Upper lobe of right lung (tissue), 1 donor: ENCODE measurements at places on chromosomes 7 and 10. TPM values are rescaled to one million over a fixed set of nuclear protein-coding genes. Genes with fewer than 3 reads are reported as not detected.

DNA sequence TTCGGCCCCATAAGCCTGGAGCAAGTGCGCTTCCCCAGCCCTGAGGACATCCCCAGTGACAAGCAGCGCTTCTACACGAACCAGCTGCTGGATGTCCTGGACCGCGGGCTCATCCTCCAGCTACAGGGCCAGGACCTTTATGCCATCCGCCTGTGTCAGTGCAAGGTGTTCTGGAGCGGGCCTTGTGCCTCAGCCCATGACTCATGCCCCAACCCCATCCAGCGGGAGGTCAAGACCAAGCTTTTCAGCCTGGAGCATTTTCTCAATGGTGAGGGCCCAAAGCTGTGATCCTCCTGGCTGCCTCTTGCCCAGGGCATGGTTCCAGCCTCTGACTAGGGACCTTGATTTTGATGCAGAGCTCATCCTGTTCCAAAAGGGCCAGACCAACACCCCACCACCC, 10.1 kb downstream of the IRF5 start:
- no peaks in the 10 kb centered on the region for H3K27me3 ChIP-seq
- H3K4me1 ChIP-seq, result no peaks in the 10 kb centered on the region
- no peak overlapping the region for H3K27ac ChIP-seq
- peaks cover 15% of the 10 kb centered on the region for H3K36me3 ChIP-seq
- H3K4me3 ChIP-seq, result no peak overlapping the region

- H3K27me3 ChIP-seq, result no peaks in the 10 kb centered on the region
- H3K4me3 ChIP-seq, result peak overlapping the region; percentile 89
- H3K4me1 ChIP-seq, result peaks cover 13% of the 10 kb centered on the region
- DNase-seq, result peak; percentile 62
- peaks cover 37% of the 10 kb centered on the region for H3K36me3 ChIP-seq
These were observed 538 bp downstream of the TFAM start for GRCh38 chr10:58385784-58386112.

GRCh38 chr7:118080947-118081346, 103.0 kb upstream of the LSM8 start:
- DNase-seq, result no peak
- H3K4me1 ChIP-seq, result no peaks in the 10 kb centered on the region
- H3K27me3 ChIP-seq, result no peaks in the 10 kb centered on the region
- no peak overlapping the region for H3K27ac ChIP-seq

RBP4 gene
- 18.6 TPM for total RNA-seq

DNA sequence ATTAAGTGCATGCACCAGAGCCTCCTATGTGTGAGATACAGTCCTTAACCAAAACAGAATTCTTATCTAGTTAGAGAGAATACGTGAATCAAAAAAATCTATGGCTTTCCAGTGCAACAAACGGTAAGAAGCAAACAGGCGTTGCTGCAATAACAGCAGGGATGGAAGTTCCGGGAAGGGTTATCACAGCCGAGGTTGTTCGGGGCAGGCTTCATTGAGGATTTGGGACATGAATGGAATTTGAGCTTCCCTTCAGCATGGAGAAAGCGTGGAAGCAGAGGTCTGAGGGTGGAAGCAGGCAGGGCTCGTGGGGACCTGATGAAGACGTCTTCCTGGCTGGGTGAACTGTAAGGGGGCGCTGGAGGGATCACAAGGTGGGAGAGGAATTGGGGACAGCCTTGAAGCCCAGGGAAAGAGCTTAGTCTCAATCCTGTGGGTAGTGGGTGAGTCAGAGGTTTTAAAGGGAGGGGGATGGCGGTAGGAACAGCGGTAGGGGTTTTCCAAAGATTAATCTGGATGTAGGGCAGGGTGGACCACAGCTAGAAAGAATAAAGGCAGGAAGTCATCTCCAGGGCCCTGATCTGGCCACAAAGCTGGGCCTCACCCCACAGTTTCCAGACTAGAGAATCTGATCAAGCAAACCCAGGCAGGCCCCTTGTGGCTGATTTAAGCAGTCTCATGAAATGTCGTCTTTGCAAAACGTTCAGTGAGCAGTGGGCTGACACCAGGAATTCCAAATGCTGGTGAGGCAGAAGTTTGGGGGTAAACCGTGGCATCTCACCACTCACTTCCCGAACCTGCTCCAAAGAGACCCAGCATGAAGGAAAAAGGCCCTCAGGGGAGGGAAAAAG, 65.1 kb downstream of the CALML3 start:
- no peaks in the 10 kb centered on the region for H3K4me1 ChIP-seq
- DNase-seq, result peak; percentile 30
- H3K36me3 ChIP-seq, result no peaks in the 10 kb centered on the region
- no peaks in the 10 kb centered on the region for H3K27me3 ChIP-seq

NODAL gene
- not detected for total RNA-seq

- peak; percentile 91 for DNase-seq
- H3K4me1 ChIP-seq, result peaks cover 11% of the 10 kb centered on the region
- peak within 1 kb of the TSS; percentile 65 for H3K4me3 ChIP-seq
- peak within 1 kb of the TSS; percentile 70 for H3K27ac ChIP-seq
- H3K27me3 ChIP-seq, result no peaks in the 10 kb centered on the region
- H3K36me3 ChIP-seq, result no peaks in the 10 kb centered on the region
These were observed at the start of gene CDK14 for GRCh38 chr7:90595801-90596670. TSS of gene CDK14 (plus strand) at chr7:90596321. CDS start at chr7:90596628, 307 bp downstream.

LGI1 gene
- not detected for total RNA-seq

GRCh38 chr10:21515361-21516241, 9.9 kb downstream of the SKIDA1 start:
- no peak for DNase-seq
- H3K36me3 ChIP-seq, result no peaks in the 10 kb centered on the region
- peaks cover 19% of the 10 kb centered on the region for H3K4me1 ChIP-seq
- H3K4me3 ChIP-seq, result peak overlapping the region; percentile 43
- H3K27me3 ChIP-seq, result peaks cover 63% of the 10 kb centered on the region

GRCh38 chr10:3803927-3804741, 19.1 kb upstream of the KLF6 start:
- peak overlapping the region; percentile 88 for H3K27ac ChIP-seq
- H3K4me3 ChIP-seq, result no peak overlapping the region
- H3K36me3 ChIP-seq, result no peaks in the 10 kb centered on the region
- H3K4me1 ChIP-seq, result peaks cover 52% of the 10 kb centered on the region

DNA sequence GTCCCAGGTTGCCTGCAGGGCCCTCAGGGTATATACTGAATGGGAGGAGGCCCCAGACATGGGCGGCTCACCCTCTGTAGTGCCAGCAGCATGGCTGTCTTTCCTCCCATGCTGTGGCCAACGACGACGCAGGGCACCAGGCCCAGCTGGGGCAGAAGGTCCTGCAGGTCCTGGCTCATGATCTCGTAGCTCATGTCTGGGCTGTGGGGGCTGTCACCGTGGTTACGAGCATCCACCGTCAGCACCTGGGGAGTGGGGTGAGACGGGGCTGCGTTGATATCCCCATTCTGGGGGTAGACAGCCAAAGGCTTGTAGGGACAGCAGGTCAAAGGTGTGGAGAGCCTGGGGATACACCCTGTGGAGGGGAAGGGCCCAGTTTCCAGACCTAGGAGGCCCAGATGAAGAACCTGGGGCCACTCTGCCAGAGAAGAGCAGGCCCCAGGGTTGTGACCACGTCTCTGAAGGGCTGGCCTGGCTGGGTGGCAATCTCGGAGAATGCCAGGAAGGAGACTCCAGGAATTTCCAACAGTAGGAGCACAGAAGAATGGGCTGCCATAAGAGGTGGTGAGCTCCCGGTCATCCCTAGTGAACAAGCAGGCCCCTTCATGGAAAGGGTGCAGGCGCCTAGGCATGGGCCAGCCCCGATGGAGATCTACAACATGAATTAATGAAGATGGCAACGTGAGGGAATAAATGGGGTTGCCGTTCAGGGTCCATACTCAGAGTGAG, 947 bp downstream of the ABHD11 start:
- peaks cover 12% of the 10 kb centered on the region for H3K36me3 ChIP-seq
- H3K27ac ChIP-seq, result peak overlapping the region; percentile 87
- H3K27me3 ChIP-seq, result no peaks in the 10 kb centered on the region
- peaks cover 5% of the 10 kb centered on the region for H3K4me1 ChIP-seq

- H3K36me3 ChIP-seq, result peaks cover 48% of the 10 kb centered on the region
- DNase-seq, result no peak
- H3K4me1 ChIP-seq, result no peaks in the 10 kb centered on the region
- H3K4me3 ChIP-seq, result no peak overlapping the region
These were observed 47.4 kb downstream of the ORC5 start for GRCh38 chr7:104160375-104160774.

DNA sequence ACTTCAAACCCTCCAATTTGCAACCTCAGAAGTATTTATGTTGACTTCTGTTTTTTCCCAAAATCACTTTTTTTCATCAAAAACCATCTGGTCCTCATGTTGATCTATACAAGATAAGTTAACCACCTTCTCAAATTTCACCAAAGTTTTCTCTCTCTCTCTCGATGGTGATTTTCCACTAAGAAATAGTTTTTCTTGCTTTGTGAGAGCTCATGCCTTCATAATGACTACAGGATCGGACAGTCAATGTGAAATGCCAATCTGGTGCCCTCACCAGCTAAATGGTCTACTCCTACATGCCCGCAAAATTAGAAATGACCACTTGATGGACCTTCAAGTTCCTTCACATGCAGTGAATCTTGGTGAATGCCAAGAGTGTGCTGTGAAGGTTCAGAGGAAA, 40.4 kb downstream of the CNNM1 start:
- H3K27ac ChIP-seq, result no peak overlapping the region
- no peaks in the 10 kb centered on the region for H3K36me3 ChIP-seq
- no peak for DNase-seq
- peaks cover 10% of the 10 kb centered on the region for H3K27me3 ChIP-seq
- no peaks in the 10 kb centered on the region for H3K4me1 ChIP-seq

GRCh38 chr10:59135275-59135674, 41.2 kb upstream of the PHYHIPL start:
- no peaks in the 10 kb centered on the region for H3K4me1 ChIP-seq
- DNase-seq, result no peak
- no peak overlapping the region for H3K27ac ChIP-seq
- no peaks in the 10 kb centered on the region for H3K36me3 ChIP-seq
- no peak overlapping the region for H3K4me3 ChIP-seq

ITPRID1 gene
- not detected for total RNA-seq

- no peaks in the 10 kb centered on the region for H3K36me3 ChIP-seq
- H3K4me1 ChIP-seq, result no peaks in the 10 kb centered on the region
- H3K4me3 ChIP-seq, result no peak overlapping the region
- H3K27ac ChIP-seq, result no peak overlapping the region
These were observed 18.5 kb upstream of the C10orf67 start for GRCh38 chr10:23362879-23363792.

DNA sequence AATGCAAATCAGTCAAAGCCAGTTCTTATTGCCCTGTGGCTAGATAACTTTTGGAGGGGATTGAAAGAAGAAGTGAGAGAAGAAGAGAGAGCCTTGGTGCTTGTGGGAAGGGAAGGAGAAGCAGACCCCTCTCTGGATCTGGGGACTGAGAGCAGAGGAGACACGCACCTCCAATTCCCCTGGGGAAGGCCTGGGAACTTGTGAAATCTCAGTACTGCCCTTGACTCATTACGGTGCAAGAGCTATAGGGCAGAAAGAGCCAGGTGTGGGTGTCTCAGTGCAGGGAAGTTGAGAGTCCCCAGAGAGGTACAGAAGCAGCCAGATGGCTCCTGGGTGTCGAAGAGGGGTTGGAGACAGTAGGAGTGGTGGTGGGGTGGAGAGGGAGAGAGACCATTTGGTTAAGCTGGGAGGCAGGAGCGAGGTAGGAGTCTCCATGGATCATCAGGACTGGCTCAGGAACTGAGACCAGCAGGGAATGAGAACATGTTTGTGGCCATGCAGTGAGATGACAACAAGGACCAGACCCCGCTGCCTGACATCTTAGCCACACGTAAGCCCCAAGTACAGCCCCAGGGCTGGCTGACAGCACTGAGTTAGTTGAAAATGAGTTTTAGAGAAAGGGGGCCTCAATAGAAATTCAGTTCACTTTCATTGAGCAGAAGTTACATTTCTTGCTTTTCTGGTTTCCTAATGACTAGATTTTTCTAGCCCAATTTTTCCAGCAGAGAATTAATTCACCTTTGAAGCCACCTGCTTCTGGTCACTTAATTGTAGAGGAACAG, 238.2 kb downstream of the BUB3 start:
- no peaks in the 10 kb centered on the region for H3K27me3 ChIP-seq
- H3K4me3 ChIP-seq, result no peak overlapping the region
- H3K36me3 ChIP-seq, result no peaks in the 10 kb centered on the region
- no peaks in the 10 kb centered on the region for H3K4me1 ChIP-seq
- DNase-seq, result no peak
- no peak overlapping the region for H3K27ac ChIP-seq

DNA sequence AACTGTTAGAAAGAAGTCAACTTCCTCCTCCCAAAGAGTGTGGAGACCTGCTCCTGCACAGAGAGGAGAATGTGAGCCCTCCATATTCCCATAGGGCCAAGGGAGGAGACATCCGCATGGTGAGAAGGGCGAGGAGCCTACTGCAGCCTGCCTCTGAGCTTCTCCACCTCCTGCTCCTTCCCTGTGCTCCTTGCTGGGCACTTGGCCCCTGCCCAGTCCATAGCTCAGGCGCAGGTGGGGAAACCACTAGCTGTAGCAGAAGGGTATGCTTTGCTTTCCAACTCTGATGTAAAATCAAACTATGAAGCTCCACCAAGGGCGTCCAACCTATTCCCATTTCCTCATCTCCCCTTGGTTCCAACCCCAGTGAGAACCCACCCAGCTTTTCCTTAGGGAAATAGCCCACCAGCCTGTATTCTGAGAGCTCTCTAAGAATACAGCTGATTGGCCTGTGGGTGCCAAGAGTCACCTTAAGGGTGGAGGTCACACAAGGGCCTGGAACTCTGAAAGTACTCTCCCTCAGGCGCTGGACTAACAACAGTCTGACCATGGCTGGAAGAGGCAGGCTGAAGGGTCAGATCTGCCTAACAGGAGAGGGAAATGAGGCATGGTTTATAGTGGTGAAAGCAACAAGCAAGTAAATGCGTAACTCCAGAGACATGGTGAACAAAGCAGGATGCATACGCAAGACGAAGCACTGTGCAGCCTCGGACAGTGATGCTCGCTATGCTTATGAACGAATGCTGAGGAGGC, 13.9 kb downstream of the ZNF488 start:
- no peak overlapping the region for H3K4me3 ChIP-seq
- no peak overlapping the region for H3K27ac ChIP-seq
- DNase-seq, result peak; percentile 37
- no peaks in the 10 kb centered on the region for H3K36me3 ChIP-seq
- H3K4me1 ChIP-seq, result no peaks in the 10 kb centered on the region
- H3K27me3 ChIP-seq, result no peaks in the 10 kb centered on the region

GRCh38 chr7:72268796-72269195, 143.3 kb downstream of the CALN1 start:
- no peak overlapping the region for H3K4me3 ChIP-seq
- H3K27ac ChIP-seq, result no peak overlapping the region
- no peaks in the 10 kb centered on the region for H3K27me3 ChIP-seq
- DNase-seq, result no peak
- no peaks in the 10 kb centered on the region for H3K36me3 ChIP-seq
- no peaks in the 10 kb centered on the region for H3K4me1 ChIP-seq

COL28A1 gene
- 0.61 TPM for total RNA-seq
